ENCODE measurements at places on chromosomes 5 and 9. TPM values are rescaled to one million over a fixed set of nuclear protein-coding genes. Genes with fewer than 3 reads are reported as not detected.

DNA sequence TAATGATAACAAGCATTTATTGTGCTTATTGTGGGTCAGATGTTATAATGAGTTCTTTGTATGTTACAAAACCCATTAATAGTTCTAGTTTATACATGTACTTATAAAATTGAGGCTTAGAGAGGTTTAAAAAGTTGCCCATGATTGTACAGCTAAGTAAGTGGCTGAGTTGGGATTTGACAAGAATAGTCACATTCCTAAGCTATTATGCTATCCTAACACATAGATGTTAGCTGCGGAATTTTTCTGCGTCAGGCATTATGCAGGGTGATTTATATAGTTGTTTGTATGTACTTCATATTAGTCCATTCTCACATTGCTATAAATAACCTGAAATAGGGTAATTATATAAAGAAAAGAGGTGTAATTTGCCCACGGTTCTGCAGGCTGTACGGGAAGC is 12.5 kb downstream of the COMMD10 start:
- DNase-seq: no peak

DNA sequence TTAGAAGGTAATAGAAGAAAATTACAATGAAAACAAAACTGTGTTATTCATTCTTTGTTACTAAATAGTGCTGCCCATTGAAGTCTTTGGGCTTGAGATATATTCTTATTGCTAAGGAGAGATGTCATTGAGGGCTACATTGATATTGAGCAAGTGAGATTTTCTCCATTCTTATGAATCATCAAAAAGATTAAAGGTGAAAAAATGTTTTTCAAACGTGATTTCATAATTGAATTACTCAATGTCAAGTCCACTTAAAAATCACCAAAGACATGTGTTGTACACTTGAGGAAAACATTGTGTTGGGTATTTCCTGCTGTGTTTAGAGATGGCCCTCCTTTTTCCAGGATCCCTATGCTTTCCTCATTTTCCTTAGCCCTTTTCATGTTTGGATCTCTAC is 448.1 kb downstream of the NFIB start:
- DNase-seq: no peak

GRCh38 chr5:1874771-1875220 is 7.9 kb downstream of the IRX4 start:
- no peak for DNase-seq

DNA sequence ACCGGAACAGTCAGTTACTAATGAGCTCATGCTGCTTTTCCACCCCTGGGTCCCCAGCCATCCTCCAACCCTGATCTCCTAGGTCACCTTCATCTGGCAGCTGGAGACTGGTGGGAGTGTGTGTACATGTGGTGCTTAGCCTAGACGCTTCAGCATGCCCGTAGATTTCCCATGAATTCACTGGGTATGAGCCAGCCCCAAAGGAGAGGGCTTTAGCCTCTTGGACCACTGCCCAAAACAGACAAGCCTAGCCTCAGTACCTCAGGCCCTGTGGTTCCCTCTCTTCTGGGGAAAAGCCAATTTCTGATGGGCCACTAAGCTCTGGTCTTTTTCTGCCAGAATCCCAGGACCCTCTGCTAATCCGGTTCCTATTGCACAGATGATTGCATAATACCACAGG is 48.0 kb upstream of the ASTN2 start:
- DNase-seq: no peak

The VLDLR gene
- 9.9 TPM for total RNA-seq

The C9orf50 gene
- total RNA-seq: not detected

DNA sequence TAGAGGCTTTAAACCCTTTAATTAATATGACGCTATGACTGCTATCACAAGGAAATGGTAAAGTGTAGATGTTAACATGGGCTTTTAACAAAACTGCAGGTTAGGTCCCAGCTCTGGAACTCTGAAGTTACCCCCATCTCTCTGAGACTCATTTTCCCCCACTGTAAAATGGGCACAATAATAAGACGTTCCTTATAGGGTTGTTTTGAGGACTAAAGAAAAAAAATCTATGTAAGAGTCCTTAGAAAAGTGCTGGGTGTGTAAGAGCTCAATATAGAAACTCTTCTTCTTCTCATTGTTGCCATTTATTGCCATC is 45.8 kb upstream of the STK32A start:
- no peak for DNase-seq

The CRHBP gene
- total RNA-seq: not detected

The RNF145 gene
- 55.7 TPM for total RNA-seq

DNA sequence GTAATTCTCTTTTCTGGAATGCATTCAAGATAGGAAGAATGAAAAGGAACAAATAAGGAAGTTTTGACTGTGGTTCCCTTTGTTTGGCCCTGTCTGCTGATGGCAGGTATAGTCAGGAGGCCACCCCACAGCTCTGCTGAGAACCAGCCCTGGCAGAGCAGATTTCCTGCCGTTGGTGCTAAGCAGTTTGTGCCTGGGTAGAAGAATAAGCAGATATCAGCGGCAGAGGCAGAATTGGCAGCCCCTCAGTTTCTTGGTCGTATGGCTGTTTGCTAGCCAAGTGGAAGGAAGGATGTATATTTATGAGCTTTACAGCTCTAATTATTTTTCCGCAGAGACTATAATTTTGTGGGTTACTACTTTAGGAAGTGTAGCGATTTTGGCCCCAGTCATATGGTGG is 310.2 kb upstream of the RFX3 start:
- DNase-seq: no peak

Data from pulmonary artery endothelial cell (primary cell).